Inflammatory macrophage treated with lipopolysaccharide for 4 hours (primary cell): ENCODE measurements at places on chromosomes 3 and 15.

DNA sequence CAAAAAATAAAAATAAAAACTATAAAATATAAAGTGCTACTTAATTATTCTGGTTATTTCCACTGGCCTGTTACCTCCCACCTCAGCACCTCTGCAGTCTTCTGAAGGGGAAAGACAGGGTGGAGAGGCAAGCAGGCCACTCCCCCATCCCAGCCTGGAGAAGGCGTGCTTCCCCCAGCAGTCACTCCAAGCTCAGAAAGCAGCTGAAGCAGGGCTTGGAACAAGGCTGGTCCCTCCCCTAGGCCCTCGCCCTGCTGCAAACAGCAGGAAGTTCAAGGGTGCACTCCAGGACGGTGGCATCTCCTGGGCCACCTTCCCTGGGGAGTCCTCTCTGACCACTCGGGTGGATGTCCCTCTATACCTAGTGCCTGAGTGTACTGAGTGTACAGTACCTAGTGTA, 21.4 kb downstream of the CACNA2D2 start:
- no peak for DNase-seq

DNA sequence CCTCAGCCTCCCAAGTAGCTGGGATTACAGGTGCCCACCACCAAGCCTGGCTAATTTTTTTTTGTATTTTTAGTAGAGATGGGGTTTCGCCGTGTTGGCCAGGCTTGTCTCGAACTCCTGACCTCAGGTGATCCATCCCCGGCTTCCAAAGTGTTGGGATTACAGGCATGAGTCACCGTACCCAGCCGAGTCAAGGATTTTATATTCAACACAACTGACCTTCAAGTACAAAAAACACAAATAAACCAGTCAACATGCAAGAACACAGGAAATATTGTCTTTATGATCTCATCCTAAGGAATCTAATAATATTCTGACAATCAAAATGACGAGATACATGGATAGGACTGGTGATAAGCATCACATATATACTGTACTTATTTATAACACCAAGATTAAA, 37.9 kb downstream of the TJP1 start:
- no peak for DNase-seq

DNA sequence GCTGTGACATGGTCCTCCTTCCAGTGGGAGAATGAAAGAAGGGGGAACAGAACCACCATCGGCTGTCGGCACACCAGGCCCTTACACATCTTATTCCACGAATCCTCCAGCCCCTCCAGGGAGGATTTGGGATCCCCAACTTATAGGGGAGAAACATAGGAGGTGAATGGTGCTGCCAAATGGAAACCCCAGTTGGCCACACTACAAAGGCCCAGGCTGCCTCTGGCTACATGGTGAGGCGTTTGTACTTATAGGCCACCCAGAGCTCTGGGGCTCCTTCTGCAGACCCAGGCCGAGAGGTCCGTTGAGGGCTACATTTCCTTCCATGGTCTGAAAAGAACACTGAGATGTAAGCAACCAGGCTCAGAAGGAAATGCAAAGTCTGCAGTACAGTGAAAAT, 12.0 kb downstream of the AMOTL2 start:
- no peak for DNase-seq

GRCh38 chr15:84108728-84109127, 126.8 kb upstream of the GOLGA6L4 start:
- DNase-seq: no peak
